ENCODE measurements at places on chromosomes 4 and X.

DNA sequence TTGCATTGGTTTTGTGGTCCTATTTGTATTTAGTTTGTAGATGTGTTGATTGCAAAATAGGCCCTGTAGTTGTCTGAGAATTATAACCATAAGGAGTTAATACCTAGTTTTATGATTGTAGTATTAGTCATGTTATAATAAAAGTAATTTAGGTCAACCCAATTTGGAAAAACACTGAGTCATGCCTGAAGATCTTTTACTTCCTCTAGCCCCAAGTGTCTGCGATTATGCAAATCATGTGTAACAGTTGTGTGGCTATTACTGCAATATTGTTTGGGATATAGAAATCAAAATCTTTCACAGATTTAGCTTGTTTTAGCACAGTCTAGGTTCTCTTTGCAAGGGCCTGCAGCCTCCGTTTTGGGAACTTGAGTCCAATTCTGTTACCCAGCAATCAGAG is 12.6 kb downstream of the SRD5A3 start:
- DNase-seq: peak; percentile 62

DNA sequence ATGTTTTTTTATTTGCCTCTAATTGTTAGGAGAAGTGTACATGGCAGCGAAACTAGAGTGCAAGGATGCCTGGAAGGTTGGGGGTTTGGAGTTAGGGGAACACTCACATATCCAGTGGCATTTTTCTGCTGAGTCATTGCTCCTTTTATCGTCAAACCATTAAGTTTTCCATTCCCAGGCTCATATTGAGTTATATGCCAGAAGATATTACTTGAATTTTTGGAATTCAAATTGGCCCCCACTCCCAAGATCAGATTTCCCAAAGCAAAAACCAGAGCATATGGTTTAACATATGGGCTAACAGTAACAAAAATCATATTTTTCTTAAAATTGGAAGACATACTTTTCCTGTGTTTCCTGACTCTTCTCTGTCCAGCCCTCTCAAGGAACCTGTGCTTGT is 152.7 kb downstream of the FSTL5 start:
- no peak for DNase-seq

GRCh38 chrX:40530509-40530908 is 50.3 kb upstream of the ATP6AP2 start:
- no peak for DNase-seq

DNA sequence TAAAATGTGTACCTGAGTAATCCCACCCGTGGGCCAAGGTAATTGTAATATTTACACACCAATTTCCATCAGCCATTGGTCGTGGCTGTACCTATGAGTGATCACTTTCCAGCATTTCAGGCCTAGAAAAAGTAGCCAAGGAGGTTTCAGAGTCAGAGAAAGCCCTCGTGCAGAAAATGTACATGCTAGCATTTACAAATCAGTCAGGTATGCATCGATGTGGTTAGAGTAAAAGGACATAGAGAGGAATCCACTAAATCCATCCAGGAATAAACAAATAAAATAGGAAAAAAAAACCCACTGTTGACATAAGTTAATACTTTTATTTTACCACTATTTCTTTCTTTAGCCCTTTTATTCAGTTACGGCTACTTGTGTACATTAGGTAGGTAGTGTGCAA is 256.8 kb downstream of the TRIML1 start:
- DNase-seq: no peak

DNA sequence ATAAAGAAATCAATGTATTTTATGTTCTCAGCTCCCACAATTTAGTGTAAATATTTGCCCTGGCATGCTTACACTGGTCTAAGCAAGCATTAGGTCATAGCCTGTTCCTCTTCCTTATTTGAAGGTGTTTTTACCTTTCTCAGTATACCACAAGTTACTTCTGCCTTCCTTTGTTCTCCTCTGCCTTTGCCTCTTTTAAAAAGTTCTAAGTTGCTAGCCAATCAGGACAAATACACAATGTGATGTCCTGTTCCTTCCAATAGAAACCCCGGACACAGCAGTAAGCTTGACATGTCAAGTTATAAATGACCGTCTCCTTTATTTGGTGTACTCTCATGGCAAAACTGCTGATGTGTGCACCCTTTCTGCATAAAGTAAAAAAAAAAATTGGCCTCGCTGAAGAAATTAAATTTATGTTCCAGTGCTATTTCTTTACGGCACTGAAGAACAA is 49.4 kb downstream of the UGT2B10 start:
- DNase-seq: no peak

DNA sequence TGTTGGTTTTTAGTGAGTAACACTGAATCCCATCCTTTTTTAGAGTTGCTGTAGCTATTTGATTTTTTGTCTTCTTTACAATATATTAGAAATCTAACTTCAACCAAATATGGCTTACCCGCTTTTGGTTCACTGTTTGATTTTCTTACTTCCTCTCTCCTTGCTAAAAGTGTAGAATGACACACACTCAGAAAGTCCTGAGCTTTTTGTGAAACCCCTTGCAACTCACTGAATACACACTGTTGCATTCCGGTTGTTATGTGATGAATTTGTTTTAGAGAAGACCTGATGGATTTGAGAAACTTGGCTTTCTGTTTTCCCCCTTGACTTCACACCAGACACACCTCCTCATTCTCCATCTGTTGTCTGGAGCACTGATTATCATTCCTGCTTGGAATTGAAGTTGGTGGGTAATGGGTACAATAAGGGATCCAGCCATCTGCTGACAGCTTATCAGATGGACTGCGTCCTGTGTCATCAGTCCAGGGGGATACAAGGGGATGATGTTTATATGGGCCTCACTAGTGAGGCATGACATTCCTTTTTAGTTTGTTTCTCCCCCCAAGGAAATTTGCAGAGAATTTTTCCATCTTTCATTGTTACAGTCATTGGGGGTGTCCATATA is 5.2 kb downstream of the TMEM164 start:
- DNase-seq: no peak

- DNase-seq: no peak
These were observed 404.2 kb downstream of the MID1IP1 start for GRCh38 chrX:39205467-39205866.

DNA sequence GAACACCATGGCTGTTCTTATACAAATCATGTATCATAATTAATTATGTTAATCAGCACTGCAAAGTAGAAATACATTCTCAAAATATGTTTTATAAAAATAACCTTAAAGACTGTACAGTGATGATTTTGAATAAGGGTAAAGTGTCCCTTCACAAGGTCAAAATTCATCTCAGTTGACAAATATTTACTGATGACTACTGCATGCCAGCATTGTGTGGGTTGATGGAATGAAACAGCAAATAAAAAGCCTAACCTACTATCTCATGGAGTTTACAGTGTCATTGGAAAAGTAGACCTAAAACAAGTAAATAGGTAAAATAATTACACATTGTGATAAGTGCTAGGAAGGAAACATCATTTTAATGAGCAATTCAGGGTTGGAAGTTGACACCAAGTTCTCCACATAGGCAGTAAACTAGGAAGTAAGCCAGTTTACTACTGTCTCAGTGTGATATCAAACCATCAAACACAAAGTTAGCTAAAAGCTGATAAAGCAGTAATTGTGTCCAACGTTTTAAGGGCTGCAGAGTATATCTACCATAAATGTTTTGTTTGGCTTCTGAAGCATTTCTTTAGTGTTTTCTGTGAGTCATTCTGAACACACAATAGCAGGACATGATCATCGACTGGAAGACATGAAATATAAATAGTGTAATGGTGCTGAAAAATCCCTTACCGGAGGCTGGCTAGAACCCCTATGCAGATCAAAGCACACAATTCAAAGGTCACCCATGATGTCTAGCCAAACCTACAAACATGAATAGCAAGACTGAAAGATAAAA is 221.8 kb downstream of the DACH2 start:
- no peak for DNase-seq

GRCh38 chrX:46279925-46280313 is 265.3 kb downstream of the ZNF674 start:
- DNase-seq: no peak

DNA sequence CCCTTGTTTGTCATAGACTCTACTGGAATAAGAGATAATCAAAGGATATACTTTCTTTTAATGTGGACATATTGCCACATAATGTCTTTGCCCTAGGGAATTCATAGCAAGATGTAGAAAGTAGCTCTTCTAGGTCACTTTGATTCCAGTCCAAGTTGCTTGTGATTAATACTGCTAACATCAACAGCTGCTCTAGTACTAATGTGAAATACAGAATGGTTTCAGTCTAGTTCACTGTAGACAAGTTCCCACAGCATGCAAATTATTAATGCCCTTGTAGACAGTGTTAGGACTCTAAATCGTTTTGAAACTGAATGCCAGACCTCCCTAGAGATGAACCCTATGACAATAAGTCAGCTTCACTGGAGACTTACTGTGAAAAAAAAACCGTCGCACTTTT is 494.6 kb upstream of the ATOH1 start:
- DNase-seq: no peak

GRCh38 chr4:15110120-15110571 is 107.9 kb downstream of the CPEB2 start:
- DNase-seq: no peak

DNA sequence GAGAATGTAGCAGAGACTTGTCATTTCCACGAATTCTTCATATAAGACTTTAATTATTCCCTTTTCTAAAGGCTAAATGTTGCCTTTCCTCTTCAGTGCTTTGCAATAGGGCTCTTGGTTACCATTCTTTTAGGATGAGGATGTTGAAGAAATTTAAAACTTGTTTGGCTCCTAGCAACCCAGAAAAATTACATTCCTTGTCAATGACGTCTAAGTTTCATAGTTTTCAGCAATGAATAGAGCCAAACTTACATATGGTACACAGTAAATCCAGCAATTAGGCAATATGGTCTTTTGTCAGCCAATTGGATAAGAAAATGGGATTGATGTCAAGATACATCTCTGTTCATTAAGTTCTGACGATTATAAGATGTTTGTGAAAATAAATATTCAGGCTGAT is 1639.6 kb upstream of the PCDH10 start:
- DNase-seq: no peak

GRCh38 chrX:5341902-5342301 is 886.8 kb downstream of the NLGN4X start:
- no peak for DNase-seq

DNA sequence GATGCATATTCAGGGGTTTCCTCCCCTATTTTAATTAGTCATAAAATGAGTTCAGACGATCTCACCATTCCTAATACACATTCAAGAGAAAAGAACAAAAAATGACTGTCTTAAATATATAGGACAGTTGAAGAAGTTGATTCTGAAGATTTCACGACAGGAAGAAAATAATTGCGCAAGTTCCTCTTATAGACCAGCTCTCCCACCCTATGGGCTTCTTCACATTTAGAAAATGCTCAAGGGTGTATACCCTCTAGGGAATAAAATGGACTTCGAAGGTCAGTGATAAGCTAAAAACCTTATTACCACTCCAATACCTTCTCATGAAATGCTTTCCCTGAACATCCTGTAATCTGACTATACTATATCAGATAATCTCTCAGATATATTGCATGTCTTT is 149.2 kb upstream of the TEX13C start:
- DNase-seq: peak; percentile 37

- no peak for DNase-seq
These were observed 96.8 kb downstream of the MTMR1 start for GRCh38 chrX:150790021-150790420.

- DNase-seq: no peak
These were observed 136.5 kb downstream of the RBM47 start for GRCh38 chr4:40493160-40493559.

DNA sequence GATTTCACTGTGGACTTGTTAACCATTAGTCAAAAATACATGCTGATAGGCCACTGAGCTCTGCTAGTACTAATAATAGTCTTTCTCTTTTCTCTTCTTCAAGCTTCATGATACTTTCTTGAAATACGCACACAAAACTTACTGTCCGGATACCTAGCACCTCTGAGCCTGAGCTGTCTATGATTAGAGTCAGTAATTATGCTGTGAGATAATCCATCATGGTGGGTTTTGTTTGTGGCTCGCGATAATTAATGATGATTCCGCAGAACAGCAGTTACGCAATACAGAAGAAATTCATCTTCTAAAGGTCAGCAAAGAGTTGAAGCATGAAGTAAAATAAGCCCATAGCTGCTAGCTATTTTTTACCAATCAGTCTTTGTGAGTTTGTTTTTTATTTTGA is 511.5 kb upstream of the GALNT7 start:
- DNase-seq: no peak

DNA sequence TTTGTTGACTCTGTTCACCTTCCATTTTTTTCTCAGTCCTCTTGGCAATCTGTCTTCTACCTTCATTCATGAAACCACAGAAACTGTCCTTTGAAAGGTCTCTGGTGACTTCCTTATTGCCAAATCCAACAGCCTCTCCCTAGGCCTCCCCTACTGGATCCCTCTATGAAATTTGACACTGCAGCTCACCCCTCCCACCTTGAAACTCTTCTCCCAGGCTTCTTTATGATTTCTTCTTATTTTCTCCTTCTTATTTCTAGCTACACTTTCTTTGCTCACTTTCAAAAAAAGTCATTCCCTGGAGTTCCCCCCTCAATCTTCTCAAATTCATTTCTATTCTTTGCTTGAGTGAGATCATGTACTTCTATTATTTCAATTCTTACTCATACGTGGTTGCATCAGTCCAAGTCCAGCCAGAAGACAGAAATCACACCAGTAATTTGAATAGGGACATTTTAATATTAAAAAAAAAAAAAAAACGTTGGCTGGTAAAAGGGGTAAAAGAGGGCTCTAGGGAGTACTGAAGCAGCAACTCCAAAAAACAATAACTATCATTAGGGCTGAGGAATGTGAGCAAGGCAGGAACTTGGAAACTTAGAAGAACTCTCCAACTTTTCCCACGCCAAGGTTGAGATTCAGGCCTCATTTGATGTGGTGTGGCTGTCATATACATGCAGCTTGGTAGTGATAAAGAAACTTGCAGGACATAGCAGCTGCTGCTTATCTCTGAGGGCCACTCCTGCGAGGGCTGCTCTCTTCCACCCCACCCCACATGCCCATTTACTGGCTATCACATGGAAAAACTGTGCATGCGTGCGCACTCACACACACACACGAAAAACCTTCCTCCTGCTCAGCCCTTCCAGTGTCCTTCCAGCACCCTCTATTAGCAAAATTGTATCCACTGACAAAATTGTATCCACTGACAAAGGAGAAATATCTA is 169.8 kb upstream of the GALNT7 start:
- DNase-seq: peak; percentile 83

GRCh38 chrX:9759337-9759736 is 6.3 kb downstream of the GPR143 start:
- DNase-seq: no peak

GRCh38 chr4:81589262-81589661 is 117.6 kb upstream of the RASGEF1B start:
- DNase-seq: no peak

DNA sequence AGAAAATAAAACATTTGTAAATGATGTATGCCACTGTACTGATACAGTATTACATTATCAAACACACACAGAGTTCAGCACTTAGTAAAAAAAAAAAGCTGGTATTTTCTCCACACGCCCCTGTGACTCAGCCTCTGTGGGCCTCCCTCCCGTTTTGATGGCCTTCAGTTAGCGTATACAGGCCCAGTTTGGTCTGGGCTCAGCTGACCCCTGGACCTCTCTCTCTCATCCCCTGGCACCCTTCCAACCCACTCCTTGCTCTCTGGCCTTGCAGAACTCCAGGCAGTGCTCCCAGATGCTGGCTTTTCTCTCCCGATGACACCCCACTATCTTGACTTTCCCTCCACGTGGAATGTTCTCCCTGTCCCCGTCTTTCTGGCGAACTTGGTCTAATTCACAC is 89.0 kb upstream of the LIMCH1 start:
- no peak for DNase-seq

GRCh38 chrX:39577985-39578869 is 519.5 kb downstream of the BCOR start:
- peak; percentile 2 for DNase-seq

- DNase-seq: peak; percentile 49
These were observed 56.4 kb downstream of the EGF start for GRCh38 chr4:109969087-109969486.
